ENCODE measurements at places on chromosomes 6 and 20.

GRCh38 chr6:3383525-3383924 lies 73.3 kb downstream of the SLC22A23 start:
- no peak for DNase-seq

DNA sequence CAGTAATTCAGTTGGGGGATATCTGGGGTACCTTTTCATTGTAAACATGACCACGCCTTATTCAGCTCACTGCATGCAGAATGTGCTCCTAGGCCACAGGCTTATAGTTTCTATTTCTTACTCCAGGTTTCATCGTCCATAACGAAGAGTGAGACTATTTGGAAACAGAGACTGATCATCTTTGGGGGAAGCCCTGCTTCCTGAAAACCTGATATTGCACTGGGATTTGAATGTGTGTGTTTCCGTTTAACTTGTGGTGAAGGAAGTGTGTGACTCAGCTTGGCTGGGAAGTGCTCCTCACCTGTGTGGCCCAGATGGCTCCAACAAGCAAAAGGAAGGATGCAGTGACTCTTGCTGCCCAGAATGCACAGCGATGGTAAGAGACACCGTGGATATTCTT lies 19.6 kb upstream of the LTV1 start:
- no peak for DNase-seq

DNA sequence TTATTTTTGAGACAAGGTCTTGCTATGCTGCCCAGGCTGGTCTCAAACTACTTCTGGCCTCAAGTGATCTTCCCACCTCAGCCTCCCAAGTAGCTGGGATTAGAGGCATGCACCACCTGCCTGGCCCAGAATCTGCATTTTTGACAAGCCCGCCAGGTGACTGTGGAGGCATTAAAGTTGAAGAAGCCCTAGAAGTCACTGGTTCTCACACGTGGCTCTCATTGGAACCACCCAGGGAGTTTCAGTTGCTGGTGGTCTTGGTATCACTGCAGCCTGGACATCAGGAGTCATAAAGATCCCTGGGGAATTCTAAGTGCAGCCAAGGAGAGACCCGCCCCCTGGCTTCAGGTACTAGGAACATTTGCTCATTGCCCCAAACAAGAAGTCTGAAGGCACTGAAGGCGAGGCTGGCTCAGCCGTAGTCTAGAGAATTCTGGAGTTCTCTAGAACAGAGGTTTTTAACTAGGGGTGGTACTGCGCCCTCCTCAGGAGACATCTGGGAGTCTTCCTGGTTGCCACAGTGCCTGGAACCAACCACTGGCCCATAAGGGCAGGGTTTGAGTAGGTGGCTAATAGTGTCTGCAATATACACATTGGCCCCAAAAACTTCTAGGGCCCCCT lies 182.8 kb downstream of the ZMYND8 start:
- DNase-seq = no peak

DNA sequence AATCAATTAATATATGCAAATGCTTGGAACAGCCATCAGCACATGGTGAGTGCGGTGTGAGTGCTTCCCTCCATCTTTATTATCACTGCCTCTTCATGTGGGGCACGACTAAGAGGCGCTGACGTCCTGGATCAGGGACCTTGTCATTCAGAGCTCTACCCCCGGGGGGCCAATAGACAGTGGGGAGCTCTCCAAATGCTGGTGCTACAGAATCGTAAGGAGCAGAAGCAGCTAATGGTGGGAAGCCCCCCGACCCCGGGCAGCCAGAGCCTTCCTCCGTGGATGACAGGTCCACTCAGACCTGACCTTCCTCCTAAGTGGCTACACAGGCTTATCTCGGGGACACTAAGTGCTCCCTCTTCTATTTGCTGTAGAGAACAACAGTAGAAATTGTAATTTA lies 257.5 kb upstream of the PMEPA1 start:
- DNase-seq = no peak

DNA sequence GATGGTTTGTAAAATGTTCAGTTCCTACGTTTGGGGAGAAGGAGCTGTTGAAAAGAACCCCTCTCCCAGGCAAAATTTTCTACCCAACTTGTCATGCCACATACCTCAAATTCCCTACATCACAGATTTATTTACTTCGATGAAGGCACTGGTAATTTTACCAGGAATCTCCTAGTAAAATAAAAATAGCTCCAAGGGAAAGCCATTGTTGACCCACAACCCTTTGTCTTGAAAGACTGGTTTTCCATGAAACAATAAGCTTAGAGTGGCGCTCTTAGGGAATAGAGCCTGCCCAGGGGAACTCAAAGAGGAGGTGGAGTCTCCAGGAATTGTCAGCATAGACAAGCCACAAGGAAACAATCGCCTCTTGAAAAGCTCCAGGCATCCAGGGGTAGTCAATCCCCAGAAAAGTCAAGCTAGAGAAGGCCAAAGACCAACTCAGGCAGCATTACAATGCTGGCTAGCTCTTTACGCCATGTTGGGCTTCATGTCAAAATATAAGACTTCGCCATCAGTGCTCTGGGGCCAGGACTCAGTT lies 99.2 kb upstream of the RREB1 start:
- no peak for DNase-seq

DNA sequence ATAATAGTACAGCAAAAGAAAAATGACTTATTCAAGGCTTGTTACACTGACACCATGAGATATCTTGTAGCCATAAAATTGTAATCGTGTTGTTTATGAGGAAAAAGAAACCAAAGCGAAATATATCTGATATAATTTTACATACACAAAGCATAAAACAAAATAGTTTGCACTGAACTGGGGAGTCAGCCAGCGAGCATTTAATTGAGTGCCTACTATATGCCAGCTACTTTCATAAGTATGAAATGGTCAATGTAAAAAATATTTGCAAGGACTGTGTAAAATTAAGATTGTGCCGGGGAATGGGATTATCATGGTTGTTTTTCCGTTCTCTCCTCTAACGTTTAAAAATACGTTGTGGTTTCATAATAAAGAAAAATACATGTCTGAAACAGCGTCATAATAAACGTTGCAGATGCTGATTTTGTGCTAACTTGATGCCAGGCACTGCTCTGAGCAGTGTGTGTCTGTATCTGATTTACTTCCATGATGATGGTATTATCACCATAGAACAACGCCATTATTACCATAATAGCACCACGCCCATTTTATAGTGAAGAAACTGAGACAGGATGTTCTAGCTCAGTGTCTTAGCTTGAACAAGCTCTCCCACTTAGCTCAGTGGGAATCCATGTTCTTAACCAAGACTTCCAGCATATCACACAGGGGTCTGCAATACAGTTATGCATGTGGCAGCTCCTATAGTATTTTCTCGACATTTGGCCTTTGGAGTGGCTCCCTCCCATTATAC lies 144.6 kb downstream of the BCAS1 start:
- DNase-seq = no peak

DNA sequence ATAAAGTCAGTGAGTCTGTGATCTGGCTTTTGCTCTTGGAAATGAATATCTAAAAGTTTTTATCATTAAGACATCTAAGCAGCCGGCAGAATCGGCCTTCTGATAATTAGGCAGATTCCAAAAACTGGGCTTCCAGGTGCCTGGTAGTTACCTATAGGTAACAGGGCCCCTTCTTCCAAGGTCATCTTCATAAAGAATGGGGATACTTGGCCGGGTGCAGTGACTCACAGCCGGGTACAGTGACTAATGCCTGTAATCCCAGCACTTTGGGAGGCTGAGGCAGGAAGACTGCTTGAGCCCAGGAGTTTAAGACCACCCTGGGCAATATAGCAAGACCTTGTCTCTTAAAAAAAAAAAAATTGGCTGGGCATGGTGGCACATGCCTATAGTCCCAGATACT lies 12.9 kb upstream of the RBL1 start:
- DNase-seq = no peak

- DNase-seq = no peak
Observed at GRCh38 chr6:144715344-144715743, 430.2 kb downstream of the UTRN start.

GRCh38 chr6:90350689-90351554 lies 54.3 kb upstream of the BACH2 start:
- DNase-seq = peak; percentile 59

- no peak for DNase-seq
Observed at GRCh38 chr6:71332012-71332411, 43.4 kb downstream of the OGFRL1 start.

- DNase-seq = no peak
Observed at GRCh38 chr6:17845598-17845997, 138.9 kb upstream of the NUP153 start.

DNA sequence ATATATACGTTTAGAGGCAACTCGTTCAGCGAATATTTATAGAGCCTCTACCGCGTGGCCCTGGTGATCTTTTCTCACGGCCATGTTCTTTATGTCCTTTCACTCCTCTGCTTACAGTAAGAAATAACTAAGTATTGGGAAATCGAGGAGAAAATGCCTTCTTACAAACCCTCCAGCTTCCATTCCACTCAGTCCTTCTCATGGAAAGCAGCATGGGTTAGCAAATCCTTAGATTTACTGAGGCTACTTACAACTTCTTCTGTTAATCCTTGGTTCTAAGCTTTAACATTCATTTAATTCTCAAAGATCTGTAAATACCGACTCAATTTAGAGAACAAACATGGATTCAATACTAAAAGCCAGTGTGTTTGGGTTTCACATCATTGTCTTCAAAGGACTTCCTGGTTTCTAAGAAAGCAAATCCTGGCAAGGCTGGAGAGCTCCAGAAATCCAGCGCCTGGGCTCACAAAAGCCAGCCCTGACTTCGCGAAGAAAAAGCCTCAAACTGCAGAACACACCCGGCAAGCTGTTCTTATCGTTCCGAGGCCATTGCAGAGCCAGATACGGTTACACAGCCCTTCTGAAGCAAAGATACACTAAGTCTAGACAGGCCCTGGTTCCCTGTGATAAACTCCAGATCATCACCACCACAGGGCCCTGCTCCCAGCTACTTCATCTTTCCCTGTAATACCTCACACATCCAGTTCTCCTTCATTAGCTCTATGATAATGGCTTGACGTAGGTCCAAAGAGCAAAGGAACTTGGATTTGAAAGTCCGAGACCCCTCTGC lies 19.2 kb downstream of the AGPAT4 start:
- no peak for DNase-seq

DNA sequence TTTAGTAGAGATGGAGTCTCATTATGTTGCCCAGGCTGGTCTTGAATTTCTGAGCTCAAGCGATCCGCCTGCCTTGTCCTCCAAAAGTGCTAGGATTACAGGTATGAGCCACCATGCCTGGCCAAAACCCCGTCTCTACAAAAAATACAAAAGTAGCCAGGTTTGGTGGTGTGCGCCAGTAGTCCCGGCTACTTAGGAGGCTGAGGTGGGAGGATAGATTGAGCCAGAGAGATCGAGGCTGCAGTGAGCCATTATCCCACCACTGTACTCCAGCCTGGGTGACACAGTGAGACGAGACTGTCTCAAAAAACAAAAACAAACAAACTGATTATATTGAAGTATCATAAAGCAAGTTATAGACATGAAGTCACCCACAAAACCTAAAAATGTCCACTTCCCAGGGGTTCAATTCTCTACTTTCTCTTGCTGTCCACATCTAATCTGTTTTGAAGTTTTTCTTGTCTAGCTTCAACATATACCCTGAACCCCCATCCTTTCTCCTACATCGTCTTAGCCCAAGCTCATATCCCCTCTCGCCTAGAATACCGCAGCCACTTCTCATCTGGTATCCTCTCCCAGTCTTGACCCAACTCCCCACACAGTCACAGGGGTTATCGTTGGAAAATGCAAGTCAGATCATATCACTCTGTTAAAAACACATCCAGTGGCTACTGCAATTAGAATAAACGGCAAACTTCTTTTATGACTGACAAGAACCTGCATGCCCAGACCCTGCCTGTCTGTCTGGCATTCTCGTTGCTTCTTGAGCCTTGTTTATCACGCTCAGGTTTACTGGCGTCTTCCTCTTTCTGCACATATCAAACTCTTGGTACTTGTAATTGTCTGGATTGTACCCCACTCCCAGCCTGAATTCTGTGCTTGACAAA lies 20.1 kb upstream of the NCOA3 start:
- no peak for DNase-seq

DNA sequence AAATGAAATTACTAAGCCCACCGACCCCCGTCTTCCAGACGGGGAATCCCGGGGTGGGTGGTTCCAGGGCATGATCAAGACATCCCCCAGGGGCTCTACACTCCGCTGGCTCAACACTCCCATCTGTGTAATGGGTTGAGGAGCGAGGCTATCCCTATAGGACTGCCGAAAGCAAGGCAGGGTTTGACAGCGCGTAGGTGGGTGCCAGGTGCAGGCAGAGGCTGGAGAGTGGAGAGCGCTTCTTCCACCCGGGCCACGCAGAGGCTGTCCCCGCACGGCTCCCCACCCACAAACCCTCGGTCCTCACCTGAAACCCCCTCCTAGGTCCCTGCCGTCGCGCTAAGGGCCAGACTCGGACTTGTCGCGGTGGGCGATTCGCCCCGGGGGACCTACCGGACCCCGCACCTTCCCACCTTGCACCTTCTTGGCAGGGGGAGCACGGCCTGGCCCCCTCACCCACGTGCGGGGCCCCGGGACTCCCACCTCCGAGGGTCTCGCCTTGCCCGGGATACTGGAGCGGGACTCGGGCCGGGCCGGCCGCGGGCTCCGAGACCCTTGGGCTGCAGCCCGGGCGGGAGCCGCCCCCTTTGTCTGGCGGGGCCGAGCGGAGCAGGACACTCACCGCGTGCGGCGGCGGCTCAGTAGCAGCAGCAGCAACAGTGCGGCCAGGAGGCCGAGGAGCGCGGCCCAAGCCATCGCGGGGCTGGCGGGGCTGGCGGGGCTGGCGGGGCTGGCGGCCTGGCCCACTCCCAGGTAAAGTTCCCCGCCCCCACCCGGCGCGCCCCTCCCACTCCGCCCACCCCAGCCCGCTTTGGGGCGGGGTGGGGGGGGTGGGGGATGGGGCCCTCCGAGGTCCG lies at the start of gene PTGIS:
Gene PTGIS, minus strand, starts transcription at position 717 of the 857 bp plus-strand sequence. Its CDS starts 21 bp downstream, at position 696.
- no peak for DNase-seq

DNA sequence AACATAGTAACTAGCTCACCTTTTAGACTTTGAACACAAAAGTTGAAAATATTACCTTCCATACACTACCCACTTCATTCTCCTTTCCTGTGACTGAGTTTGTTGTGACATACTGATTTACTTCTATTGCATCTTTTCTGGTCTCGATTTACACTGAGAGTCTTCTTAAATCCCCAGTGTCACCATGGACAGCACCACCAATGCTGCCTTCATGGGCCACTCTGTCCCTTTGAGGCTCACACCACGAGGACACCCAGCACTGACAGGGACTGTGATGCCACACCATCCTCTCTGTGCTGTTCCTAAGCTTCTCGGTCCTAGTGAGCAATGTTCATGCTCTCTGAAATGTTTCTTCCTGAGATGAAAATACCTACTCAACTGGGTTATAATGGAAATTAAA lies 337.1 kb upstream of the IRAK1BP1 start:
- no peak for DNase-seq
